ENCODE measurements at places on chromosomes 4 and X. TPM values are rescaled to one million over a fixed set of nuclear protein-coding genes. Genes with fewer than 3 reads are reported as not detected.

Gene MUC7
- total RNA-seq, result not detected

Gene CCKAR
- not detected for total RNA-seq

Gene NEUROG2
- total RNA-seq, result not detected

Gene CCSER1
- total RNA-seq, result 1.1 TPM

Gene ANXA5
- total RNA-seq, result 510 TPM

Gene FAM50A
- total RNA-seq, result 64.9 TPM

Gene TMPRSS11B
- not detected for total RNA-seq

Gene HSFX1
- total RNA-seq, result 0.16 TPM

Gene MFSD8
- 24.3 TPM for total RNA-seq

Gene LGI2
- total RNA-seq, result 0.06 TPM

Gene DGKK
- total RNA-seq, result not detected

Gene PPARGC1A
- 1.0 TPM for total RNA-seq

Gene FAM184B
- total RNA-seq, result not detected

Gene TSPAN7
- 9.6 TPM for total RNA-seq

Gene TACR3
- not detected for total RNA-seq

Gene GJB1
- not detected for total RNA-seq

Gene CT45A3
- not detected for total RNA-seq

Gene APLN
- 213 TPM for total RNA-seq

Gene PACRGL
- 22.0 TPM for total RNA-seq

Gene HTRA3
- 8.5 TPM for total RNA-seq

Gene CTAG2
- not detected for total RNA-seq

Gene DMRTC1
- total RNA-seq, result not detected

Gene USP17L20
- total RNA-seq, result not detected

Gene F8A3
- 1.1 TPM for total RNA-seq

Gene CYBB
- not detected for total RNA-seq

Gene POLN
- total RNA-seq, result 4.3 TPM

Gene FRG2
- under 0.01 TPM for total RNA-seq

Data from bladder microvascular endothelial cell (primary cell).